Uterus (tissue), 4 donors: ENCODE measurements at places on chromosomes 7 and 10.

GRCh38 chr7:131039355-131039762, 288.3 kb upstream of the MKLN1 start:
- DNase-seq, result no peak

DNA sequence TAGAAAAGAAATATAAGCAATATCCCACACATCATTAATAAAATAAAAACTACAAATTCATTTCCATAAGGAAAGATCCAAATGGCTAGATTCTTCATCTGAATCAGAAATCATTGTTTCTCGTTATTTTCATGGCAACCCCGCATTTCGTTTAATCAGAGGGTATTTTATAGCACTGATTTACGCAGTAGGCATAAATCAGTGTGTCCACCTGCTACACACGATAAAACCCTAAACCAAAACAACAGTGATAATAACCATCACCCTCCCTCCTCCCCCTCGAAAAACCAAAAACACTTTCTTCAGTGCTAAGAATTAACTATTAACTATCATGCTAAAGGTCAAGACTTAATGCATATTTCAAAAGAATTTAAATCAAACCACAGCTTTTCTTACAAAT, 16.5 kb downstream of the FKBP14 start:
- DNase-seq, result no peak

GRCh38 chr7:51543801-51544553, 227.4 kb upstream of the COBL start:
- no peak for DNase-seq

DNA sequence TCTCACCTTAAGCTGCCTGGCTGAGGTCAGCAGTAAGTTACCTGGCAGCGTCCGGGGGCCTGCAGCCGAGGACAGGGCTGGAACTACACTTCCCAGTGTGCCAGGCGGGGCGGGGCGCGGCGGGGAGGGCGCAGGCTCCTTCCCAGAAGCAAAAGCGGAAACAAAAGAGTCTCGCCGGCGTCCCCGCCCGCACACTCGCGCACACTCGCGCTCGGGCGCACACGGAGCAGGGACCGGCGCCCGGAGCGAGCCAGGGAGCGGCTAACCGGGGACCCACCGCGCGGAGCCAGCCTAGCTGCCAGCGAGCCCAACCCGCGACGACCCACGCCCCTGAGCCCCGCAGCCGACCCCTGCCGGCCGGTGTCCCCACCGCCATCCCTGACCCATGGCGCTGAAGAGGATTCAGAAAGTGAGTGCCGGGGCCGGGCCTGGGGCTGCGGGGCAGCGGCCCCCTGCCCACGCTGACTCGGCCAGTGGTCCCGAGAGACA, at the start of gene UBE2D1:
Gene UBE2D1 (plus strand): TSS at position 190 of the 489 bp plus-strand sequence. CDS start 196 bp downstream, at position 386.
- DNase-seq, result peak; percentile 86

DNA sequence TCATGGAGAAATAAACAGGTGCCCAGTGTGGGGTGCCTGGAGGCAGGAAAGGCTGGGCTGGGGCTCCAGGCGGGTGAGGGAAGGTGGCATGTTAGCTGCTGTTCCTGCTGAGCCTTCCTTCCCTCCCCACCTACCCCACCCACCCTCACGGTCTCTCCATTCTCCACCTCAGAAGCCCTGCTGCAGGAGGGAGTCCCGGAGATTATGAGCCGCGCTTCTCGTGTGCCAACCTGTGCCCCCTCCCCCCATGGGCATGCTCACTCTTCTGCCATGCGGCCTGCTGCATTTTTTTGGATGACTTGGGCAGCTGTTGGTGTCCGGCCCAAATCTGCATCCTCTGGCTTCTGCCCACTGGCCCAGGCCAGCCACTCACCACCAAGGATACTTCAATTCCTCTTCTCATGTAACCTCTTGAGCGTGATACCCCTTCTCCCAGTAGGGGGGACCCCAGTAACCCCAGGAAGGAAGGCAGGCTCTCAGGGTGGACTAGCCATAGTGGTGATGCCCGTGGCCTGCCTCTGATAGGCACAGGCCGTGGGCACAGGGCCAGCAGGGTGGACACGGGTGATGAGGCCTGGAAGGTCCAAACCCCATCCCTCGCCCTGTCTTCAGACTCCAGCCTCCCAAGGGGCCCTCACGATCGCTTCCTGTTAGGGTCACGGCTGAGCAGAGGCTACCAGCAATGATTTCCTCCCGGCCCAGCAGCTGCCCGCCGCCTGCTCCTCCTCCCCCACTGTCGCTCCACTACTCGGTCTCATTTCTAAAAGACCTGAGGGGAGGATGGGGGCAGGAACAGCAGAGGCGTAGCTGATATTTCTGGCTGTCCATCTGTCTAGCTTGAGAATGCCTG, 27.8 kb downstream of the UNC5B start:
- no peak for DNase-seq
